COR-L47 (cell line): ENCODE measurements at places on chromosomes 13 and 19.

- DNase-seq = no peak
Measured at GRCh38 chr13:63299866-63300394, 1884.3 kb upstream of the PCDH20 start.

DNA sequence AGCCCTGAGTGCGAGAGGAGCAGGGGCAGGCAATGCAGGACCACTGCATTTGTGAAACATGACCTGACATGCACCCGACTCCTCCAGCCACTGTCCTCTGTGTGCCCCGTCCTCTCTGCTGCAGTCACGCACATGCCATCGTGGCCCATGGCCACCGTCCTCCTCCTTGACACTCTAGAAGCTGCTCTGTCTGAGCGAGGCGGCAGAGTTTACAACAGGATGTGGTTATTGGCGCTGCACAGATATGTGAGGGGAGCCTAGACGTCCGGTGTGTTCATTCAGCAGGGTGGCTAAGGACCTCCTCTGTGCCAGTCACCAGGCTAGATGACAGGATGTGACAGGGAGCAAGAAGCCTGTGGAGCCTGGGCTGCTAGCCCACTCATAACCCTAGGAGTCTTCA, 277.8 kb downstream of the FOXO1 start:
- DNase-seq = no peak

GRCh38 chr19:49057636-49058234, at the start of gene CGB7:
CGB7 (minus strand) TSS chr19:49057749; CDS start chr19:49055375, 2,374 bp downstream.
- no peak for DNase-seq

GRCh38 chr13:100980171-100980570, 305.6 kb upstream of the TMTC4 start:
- DNase-seq = no peak

GRCh38 chr13:113404366-113404722, 40.4 kb upstream of the GRTP1 start:
- no peak for DNase-seq

DNA sequence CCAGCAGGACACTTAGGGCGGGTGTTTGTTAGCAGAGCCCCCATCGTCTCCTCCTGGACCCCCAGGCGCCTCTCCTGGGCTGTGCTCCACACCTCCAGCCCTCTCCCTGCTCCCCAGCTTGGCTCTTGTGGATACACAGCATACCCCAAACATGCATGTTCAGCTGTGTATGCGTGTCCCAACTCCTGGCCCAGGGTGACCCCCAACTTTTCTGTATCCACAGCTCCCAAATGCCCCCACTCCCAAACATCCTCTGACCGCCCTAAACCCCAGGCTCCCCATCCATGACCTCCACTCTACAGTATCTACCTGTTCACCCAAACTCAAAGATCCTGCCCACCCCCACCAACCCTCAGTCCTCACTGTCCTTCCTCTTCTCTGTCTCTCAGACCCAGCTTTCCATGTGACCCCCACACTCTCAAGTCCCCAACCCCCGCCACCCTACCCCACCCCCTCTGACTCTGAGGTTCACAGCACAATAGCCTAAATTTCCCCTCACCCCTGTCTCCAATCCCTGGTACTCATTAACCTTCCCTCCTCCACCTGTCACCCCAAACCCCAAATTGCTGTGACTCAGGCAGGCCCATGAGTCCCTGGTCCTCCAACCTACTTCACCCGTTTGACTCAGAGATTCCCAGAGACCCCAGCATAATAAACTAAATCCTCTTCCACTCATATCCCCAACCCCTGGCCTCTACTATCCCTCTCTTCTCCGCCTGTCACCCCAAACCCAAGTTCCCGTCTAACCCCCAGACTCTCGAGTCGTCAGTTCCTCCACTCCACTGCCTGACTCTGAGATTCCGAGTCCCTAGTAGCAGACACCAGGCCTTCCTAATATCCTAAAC, 968 bp downstream of the UBE2M start:
- no peak for DNase-seq

DNA sequence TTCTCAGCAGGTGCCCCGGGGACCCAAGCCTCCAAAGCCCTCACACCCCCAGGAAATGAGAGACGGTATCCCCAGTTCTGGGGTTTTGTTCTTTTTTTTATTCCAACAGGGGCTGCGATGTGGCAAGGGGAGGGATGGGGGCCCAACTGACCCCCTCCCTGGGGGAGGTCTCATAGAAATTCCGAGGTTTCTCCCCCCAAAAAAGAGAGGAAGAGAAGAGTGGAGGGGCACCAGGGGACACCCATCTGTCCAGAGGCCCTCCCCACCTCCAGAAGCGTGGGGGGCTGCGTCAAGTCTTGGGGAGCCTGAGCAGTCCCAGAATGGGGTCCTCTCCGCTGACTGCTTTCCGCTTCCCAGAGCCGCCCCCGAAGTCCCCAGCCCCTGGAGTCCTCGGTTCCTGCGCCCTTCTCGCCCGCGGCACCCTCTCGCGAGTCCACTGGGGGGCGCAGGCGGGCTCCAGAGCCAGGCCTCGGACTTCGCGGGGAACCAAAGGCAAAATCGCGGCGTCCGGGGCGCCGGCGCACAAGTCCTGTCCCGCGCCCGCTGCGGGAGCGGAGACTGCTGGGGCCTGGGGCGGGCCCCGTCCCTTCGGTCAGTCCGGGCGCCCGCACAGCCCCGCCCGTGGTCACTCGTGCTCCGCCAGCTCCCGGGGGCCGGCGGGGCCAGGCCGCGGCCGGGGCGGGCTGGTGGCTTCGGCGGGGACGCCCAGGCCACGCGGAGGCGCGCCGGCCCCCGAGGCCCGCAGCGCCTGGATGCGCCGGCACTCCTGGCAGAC, 4.4 kb upstream of the ATP1A3 start:
- peak; percentile 64 for DNase-seq

DNA sequence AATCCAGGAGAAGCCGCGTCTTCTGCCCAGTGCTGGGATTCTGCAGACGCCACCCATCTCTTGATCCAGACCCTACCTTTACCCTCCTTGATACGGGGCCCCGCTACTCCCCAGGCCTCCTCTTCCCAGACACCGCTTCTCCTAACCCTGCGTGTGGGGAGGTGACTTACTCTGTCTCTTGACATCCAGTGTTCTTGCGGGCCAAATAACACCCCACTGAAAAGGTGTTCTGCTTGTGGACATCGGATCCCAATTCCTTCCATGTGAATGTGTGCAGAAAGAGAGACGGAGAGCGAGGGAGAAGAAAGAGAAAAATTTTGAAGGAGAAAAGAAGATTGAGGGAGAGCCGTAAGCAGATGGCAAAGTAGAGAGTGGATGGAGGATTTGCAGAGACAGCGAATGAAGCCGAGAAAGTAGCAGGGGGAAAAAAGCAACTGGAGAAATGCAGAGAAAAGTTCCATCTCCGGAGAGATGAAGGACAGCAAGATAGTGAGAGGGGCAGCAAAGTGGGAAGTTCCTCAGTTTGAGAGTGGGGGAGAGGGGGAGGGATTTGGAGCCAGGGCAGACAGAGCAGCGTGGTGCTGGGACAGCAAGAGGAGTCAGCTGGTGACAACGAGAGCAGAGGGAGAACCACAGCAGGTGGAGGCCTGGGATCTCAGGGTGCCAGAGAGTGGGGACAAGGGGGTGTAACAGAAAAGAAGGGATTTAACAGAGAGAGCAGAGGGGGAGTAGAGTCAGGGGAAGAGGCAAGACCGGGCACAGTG, 814 bp downstream of the ZNF480 start:
- no peak for DNase-seq
